Cerebellum (tissue), 4 donors: ENCODE measurements at places on chromosomes 5 and 9. TPM values are rescaled to one million over a fixed set of nuclear protein-coding genes. Genes with fewer than 3 reads are reported as not detected.

DNA sequence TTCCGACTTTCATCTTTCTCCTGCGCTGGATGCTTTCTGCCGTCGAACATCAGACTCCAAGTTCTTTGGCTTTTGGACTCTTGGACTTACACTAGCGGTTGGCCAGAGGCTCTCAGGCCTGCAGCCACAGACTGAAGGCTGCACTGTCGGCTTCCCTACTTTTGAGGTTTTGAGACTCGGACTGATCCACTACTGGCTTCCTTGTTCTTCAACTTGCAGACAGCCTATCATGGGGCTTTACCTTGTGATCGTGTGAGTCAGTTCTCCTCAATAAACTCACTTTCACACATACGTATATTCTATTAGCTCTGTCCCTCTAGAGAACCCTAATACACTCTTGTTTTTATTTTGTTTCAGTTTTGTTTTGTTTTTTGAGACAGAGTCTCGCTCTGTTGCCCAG is 10.3 kb downstream of the FKBP15 start:
- no peak for DNase-seq

- no peak for DNase-seq
Measured at GRCh38 chr9:29435368-29435767, 1862.1 kb upstream of the C9orf72 start.

The WDR36 gene
- 36.2 TPM for total RNA-seq

The ECSCR gene
- total RNA-seq: 6.1 TPM

The TOR2A gene
- 8.3 TPM for total RNA-seq

The KCNIP1 gene
- total RNA-seq: 23.3 TPM

The ENHO gene
- total RNA-seq: 27.1 TPM

DNA sequence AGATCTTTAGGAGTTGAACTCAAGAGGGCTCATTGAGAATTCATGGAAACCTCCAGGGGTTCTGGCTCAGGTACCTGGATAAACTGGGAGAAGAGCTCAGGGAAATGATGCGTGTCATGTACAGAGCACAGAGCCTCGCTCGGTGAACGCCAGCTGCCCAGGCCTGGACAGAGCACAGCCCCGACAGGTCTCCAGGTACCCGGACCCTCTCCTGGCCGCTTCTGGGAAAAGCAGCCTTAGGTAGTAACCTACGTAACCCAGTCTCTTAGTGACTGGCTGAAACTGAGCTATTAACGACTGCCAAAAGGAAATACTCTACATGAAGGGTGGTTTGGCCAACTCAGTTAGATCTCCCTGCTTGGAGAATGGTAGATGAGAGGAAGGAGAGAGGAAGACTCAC is 157.4 kb downstream of the TTLL11 start:
- DNase-seq: no peak

- no peak for DNase-seq
Measured at GRCh38 chr9:87077986-87078385, 130.7 kb upstream of the GAS1 start.

- no peak for DNase-seq
Measured at GRCh38 chr5:157469687-157470086, 9.7 kb downstream of the NIPAL4 start.

- no peak for DNase-seq
Measured at GRCh38 chr5:123340928-123341327, 82.3 kb downstream of the CEP120 start.

DNA sequence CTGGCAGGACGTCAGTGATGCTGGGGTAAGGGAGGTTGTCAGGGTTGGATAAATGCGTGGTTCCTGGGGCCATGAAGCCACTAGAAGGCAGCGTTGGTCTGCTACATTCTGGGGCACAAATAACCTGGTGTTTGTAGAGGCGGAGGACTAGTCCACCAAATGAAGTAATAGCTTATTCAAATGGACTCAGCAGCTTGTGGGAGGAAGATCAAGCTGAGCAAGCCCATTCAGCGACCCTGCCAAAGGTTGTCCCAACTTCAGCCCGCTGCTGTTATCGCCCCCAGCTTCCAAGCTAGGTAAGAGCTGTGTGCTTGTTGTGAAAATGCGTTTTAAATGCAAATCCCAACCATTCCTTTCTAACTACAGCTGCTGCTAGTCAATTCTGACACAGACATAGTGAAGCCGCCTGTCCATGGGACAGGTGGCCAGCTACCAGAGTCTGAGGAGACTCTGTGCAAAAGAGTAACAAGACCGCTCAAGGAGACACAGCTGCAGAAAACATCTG is 7.6 kb upstream of the FAM240B start:
- peak; percentile 14 for DNase-seq

- no peak for DNase-seq
Measured at GRCh38 chr5:179244044-179244443, 101.2 kb downstream of the ADAMTS2 start.

GRCh38 chr5:171264843-171265242 is 44.2 kb upstream of the TLX3 start:
- no peak for DNase-seq

- DNase-seq: no peak
Measured at GRCh38 chr5:167481345-167481744, 810.1 kb upstream of the WWC1 start.

The FCN2 gene
- total RNA-seq: not detected

GRCh38 chr5:14173377-14174229 is 30.5 kb downstream of the TRIO start:
- DNase-seq: no peak
